ENCODE measurements at places on chromosomes 7 and 10.

DNA sequence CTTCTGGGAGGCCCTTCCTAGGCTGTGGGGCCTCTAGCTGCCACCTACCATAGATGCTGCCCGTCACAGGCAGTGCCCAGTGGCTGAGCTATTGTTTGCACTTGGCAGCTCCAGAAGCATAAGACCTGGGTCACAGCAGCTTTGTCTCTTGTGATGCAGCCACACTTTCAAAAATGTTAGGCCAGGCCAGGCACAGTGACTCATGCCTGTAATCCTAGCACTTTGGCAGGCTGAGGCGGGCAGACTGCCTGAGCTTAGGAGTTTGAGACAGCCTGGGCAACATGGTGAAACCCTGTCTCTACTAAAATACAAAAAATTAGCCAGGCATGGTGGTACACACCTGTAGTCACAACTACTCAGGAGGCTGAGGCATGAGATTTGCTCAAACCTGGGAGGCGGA is 9.5 kb upstream of the KAZALD1 start:
- no peak for DNase-seq

DNA sequence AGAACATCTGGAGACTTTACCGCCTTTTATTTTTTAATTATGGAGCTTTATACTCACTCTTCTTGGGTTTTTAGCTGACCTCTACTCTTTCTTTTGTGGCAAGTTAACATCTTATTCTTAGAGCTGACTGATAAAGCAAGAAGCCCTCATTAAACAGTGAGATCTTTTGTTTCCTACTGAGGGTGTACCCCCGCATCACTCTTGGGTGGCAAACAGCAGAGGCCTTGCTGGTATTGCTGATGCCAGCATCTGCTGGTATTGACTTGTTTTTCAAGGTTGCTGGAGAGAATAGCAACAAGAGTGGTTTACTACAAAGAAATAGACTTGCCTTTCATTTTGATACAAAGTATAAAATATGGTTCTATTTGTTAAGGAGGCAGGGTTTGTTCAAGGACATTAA is 154.7 kb downstream of the ARID5B start:
- DNase-seq, result no peak

DNA sequence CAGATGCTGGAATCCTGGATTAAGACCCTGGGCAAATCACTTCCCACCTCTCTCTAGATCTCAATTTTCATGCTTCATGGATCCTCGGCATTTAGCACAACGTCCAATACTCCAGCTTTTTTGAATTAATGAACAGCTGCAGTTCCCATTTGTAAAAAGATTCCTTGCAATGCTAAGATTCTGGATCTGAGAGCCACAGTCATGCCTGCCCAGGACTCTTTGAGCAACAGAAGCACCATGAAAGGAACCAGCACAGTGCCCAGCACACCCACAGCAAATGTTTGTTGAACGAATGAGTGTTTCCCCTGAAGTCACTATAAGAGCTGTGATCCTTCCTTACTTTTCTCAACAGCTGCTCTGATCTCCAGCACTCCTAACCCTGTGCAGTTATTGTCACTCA is 20.8 kb upstream of the DDIT4 start:
- no peak for DNase-seq

GRCh38 chr7:117873310-117874190 is at the start of gene CTTNBP2:
Gene CTTNBP2 (minus strand): TSS chr7:117873441. CDS start chr7:117873415, 26 bp downstream.
- no peak for DNase-seq

DNA sequence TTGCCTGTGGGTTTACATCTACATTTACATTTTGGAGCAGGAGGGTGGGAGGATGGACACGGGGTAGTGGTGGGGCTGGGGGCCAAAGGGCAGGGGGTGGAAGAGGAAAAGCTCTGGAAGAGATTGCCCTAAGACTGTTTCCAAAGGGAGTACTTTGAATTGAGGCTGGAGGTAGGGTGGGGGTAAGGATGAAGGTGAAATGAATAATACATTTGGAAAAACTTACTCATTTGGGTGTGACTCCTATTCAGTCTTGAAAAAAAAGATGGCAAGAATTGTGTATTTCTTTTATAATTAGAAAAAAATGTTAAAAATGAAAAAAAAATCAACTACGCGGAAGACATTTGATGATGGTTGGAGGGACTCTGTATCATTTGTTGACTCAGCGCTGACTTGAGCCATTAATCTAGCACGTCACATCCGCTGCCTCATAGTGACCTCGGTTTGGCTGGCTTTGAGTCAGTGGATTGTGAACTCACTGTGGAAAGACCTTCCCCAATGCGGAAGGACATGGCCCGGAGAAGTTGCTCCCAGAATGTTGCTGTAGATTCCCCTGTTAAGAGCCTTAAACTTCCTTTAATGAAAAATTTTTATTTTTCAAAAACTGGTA is 2.8 kb downstream of the FAM180A start:
- DNase-seq, result no peak

DNA sequence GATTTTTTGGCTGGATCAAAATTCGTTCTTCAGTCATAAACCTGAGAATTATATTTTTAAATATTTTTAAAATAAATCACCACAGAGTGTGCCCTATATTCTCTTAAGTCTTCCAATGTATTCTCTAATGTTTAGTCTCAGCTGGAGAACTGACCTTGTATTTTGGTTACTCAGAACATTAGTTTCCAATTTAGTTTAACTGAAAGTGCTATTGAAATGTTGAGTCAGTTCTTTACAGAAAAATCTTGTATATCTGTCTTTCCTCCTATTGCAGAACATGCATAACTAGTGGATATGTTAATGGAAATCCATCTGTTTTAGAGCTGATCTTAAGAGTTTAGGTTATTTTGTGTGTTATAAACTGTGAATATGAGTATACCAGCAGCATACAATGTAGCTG is 422.7 kb upstream of the IGFBP3 start:
- DNase-seq, result no peak

DNA sequence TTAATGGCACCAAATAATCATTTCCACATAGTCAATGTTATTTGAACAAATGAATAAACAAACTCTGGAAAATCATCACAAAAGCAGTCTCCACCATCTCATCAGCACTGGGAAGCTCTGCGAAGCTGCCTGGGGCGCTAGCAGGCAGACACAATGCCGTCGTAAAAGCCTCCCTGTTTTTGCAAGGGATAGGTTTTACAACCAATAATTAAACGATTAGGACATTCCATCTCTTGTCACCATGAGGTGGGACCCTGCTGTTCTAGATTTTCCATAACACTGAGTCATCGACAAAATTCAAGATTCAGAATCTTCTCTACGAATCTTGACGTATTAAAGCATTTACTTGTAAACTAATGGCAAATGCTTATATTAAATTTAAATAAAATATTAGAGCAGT is 172.8 kb upstream of the AKR1E2 start:
- no peak for DNase-seq

DNA sequence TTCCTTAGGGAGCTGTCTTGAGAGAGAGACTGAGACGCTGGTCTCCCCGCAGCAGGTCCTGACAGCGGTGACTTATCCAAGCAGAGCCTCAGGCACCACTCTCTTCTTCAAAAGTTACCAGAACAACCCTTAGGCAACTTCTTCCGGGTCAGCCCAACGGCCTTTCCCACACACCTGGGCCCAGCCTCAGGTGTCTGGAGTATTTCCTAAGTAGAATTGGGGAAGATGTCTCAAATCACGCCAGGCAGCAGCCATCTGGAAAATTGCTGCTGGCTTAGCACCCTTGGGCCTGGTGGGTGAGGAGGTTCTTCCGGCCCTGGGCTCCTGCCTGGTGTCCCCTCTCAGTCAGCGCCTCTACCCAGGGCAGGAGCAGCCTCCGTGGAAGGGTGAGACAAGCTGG is 80.4 kb upstream of the ANLN start:
- no peak for DNase-seq

DNA sequence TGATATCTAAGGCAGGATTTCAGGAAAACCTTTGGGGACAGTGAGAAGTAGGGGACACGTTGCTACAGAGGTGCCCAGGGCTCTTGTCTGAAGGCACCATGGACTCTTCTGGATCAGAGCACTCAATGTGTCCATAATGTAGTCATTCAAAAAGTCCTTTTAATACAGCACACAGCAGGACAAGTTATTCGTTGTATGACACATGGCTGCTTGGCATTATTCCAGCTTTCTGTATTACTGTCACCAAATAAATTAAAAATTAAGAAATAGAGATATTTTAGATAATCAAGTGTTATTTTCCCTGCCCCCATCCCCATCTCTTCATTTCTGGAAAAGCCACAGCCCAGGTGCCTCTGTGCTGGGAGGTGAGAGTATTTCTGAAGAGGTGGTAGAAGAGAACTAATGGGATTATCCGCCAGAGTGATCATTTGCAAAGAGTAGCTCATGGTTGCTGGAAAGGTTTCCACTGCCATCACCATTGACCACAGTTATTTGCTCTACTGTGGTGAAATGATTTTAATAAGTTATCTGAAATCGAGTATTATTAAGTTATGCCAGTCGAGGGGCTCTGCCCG is 83.0 kb downstream of the CXCL12 start:
- DNase-seq, result no peak

- DNase-seq, result no peak
These were observed 133.8 kb downstream of the CNOT4 start for GRCh38 chr7:135375908-135376699.

DNA sequence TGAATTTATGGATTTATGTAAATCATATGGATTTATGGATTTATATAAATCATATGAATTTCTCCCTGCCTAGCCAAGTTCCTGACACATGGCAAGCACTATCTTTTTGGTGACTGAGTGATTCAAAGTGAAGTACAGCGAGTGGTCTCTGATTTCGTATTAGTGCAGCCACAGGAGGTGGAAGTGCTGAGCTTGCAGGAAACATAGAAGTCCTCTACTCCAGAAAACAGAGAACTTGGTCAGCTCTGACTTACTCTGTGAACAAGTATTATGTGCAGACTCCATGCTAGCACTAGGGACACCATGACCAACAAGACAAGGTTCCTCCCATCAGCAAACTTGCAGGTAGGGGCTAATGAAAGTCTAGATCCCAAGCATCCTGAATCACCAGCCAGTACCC is 28.5 kb downstream of the CYP3A5 start:
- DNase-seq, result no peak

- DNase-seq, result no peak
These were observed 183.9 kb downstream of the LRRN3 start for GRCh38 chr7:111274857-111275256.

- no peak for DNase-seq
These were observed 1.4 kb downstream of the MYO1G start for GRCh38 chr7:44977304-44977958.

- no peak for DNase-seq
These were observed 15.1 kb upstream of the CUBN start for GRCh38 chr10:17144757-17145156.

- DNase-seq, result no peak
These were observed 35.2 kb upstream of the PDK4 start for GRCh38 chr7:95631527-95631926.
